NCI-H526 treated with DMSO at 0.1 percent for 48 hours (cell line): ENCODE measurements at places on chromosomes 5 and 9.
A peak's percentile ranks its signal among the peaks of the same experiment; 100 is the strongest.

GRCh38 chr9:129113645-129114304 is 2.6 kb downstream of the PTPA start:
- no peak for DNase-seq

DNA sequence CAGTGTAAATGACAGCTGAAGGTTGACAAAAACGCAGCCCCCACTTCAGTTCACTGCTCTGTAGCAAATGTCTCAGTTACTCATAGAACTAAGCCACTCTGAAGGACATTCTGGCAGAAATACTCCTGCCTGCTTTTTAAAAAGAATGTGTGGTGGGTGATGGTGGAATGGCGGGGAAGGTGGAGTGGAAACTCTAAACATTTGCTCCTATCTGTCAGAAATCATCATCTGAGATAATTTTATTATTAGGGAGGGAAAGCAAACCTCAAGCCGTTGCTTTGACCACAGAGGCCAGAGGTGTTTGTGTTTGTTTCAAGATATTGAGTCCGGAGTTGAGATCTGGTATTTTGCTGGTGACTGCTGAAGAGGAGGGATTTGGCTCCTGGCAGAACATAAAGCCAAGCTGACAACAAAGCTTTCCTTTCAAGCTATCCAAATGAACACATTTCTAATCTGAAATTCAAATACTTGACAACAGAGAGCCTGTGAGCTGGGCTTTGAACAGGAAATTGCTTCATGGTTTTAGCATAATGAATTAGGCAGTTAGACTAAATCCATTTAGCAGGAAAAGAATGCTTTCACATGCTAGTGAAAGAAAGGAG is 362.7 kb downstream of the CSNK1G3 start:
- DNase-seq, result peak; percentile 89

DNA sequence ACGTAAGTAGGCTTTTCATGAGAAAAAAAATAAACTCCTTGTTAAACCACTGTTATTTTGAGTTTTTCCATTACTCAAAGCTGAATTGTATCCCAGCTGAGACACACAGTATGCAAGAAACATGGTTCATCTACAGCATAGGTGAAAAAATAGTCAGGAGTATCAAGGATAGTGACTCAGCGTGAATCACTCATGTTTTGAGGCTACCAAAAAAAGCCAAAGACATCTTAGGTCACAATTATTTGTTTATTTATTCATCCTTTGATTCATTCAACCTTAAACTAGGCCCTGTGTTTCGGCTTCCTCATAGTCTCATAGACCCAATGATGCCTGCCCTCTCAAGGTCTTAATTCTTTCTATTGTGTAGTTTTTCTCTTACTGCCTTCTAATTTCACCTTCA is 32.9 kb upstream of the STX17 start:
- DNase-seq, result no peak

DNA sequence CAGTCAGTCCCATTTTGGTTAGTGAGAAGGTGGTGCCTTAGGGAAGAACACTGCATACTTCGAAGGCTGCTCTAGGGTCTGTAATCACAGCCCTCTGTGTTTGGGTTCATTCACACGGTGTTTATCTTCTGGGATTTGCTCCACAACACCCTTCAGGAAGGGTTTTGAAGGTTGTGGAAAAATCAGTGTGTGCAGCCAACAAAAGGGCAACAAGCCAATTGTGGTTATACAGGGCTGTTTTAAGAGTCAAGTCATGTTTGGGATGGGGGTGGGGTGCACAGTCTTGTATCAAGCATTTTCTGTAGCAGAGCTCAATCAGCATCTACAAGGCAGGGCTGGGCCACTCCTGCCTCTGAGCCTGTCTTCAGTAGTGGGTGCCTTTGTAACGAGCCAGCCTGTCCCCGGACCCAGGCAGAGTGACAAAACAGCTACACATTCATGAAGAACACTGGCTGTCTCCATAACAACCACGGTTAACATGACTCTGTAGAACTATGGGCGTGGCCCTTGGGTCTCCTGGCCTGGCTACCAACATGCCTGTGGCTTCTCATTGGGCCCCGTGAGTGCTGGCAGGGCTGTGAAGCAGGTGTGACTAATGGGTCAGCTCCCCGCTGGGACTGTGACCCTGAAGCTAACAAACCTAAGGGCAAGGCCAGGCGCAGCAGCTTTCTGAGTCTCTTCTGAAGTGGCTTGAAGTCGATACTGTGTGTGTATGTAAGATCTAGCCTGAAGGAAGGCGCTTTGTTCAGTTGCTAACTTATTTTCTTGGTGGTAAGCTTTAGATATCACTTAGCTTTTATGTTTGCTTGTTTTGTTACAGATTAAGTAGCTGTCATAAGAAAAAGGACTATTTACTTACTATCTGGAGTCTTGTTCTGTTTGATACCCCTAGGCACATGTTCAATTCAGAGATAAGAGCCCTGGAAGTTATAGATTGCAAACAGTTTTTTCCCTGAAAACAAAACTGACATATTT is 27.9 kb upstream of the GOLM1 start:
- DNase-seq, result peak; percentile 63

DNA sequence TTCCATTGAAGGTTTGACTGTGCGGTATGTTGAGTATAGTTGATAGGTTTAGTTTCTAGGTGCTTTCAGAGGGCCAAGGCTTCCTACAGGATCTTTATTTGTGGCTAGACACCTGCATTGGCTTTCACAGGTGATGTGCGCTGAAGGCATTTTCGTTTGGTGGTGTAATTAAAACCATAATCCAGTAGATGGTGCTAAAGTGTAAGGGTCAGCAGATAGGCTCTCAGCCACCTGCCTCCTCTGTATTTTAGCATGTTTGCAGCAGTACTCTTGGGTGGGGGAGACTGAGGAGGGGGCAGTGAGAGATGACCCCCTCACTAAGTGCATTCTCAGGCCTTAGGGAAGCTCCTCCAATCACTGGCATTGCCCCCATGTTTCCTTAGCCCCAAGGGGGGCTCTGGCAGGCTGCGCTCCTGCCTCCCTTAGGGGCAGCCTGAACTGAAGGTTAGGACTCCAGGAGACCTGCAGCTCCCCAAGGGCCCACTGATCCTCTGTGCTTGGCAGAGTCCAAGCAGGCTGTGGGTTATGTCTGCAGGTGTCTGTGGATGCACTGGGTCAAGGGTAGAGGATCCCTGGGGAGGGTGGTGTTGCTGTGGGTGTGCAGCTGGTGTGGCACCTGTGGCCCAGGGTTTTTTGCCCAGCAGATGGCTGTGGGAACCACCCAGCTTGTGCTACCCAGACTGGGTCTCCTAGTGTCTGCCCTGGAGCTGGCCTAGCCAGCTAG is 23.4 kb downstream of the CDK20 start:
- DNase-seq, result no peak

GRCh38 chr5:139687656-139688055 is 39.5 kb downstream of the CXXC5 start:
- DNase-seq, result no peak

- no peak for DNase-seq
Measured at GRCh38 chr5:77947041-77947428, 170.9 kb upstream of the TBCA start.

DNA sequence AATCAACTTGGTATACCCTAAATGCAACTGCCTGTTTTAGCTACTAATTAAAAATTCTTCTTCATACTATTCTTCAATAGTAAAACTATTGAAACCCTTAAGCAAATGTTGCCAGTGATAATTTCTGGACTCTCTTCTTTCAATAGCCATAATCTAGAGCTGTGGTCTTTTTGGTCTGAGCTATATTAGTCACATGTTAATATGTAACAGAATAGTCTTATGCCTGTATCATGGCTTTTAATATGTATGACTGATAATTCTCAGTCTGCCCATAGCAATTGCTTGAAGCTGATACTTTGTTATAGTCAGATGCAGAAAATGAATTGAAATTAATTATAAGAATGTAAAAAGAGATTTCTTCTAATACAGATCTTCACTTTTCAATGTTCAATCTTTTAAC is 1871.9 kb upstream of the CDH6 start:
- DNase-seq, result no peak

DNA sequence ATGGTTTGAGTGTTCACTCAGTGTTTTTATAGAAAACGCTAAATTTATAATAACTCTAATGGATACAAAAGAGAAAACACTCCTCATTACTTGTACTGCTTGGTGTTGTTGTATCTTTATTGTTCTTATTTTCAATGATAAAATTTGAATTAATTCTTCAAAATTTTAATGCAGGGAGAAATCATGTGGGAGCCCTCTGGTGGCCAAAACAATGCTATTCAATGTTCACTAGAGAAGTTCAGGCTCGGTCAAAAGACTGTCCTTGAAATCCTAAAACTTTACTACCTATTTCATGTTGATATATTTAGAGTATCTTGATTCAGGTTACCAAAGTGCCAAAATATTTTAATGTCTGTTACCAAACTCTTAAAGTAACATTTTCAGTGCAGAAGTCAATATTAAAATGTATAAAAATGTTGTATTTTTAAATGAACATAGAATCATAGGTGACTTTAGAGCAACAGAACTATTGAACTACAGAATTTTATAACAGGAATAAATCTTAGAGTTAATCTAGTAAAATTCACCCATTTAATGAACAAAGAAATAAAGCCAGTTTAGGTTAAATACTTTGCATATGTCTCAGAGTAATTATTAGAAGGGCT is 1259.8 kb downstream of the PTPRD start:
- DNase-seq, result no peak

DNA sequence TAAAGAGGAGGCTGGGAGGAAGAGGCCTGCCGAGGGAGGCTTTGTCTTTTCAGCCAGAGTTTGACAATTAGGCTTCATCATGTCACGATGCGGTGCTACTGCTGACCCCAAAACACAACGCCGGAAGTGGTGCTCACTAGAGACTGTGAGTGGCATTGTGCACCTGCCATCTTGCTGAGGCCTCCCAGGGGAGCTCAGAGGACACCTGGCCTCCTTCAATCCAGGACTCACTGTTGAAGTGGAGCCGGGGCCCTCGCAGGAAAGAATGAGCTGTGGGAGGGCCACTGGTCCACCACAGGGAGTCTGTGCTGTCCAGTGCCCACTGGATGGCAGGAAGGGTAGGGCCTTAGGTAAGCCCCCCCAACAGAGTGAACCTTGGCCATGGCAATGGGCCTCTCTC is 12.7 kb upstream of the SLC25A48 start:
- DNase-seq, result no peak

- no peak for DNase-seq
Measured at GRCh38 chr9:16357828-16358227, 512.6 kb downstream of the BNC2 start.

DNA sequence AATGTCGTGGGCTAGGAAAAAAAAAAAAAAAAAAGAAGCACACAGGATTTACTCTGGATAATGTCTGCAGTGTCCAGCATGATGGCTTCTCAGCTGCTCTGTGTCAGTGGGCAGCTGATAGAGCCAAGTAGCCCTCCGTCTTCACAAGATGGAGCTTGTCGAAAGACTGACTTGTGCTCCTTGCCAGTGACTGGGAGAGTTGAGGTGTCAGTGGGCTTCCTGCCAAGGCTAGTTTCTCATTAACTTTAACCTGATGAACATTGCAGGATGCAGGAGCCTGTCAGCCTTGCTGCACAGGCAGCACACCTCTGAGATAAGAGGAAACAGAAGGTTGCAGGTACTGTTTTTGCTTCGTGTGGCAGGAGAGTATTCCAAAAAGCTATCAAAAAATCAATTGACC is 171.4 kb upstream of the SGCD start:
- no peak for DNase-seq

DNA sequence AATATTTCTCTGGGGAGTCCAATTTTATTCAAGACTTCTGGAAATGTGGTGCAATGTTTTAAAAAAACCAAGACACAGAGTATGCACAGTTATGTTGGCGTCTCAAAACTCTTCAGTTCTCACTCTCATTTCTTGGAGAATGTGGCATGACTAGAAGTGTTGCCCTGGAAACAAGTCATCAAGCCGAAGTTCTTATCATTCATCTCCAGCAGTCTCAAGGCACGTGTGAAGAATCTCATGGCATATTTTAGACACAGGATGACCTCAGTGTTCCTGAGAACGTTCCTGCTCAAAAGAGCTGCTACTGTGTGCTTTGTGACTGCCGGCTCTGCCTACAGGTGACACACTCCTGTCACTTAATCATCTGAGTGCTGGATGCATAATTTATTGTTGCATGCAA is 147.4 kb upstream of the IRX4 start:
- no peak for DNase-seq

GRCh38 chr9:72217306-72217842 is 68.1 kb downstream of the GDA start:
- no peak for DNase-seq

DNA sequence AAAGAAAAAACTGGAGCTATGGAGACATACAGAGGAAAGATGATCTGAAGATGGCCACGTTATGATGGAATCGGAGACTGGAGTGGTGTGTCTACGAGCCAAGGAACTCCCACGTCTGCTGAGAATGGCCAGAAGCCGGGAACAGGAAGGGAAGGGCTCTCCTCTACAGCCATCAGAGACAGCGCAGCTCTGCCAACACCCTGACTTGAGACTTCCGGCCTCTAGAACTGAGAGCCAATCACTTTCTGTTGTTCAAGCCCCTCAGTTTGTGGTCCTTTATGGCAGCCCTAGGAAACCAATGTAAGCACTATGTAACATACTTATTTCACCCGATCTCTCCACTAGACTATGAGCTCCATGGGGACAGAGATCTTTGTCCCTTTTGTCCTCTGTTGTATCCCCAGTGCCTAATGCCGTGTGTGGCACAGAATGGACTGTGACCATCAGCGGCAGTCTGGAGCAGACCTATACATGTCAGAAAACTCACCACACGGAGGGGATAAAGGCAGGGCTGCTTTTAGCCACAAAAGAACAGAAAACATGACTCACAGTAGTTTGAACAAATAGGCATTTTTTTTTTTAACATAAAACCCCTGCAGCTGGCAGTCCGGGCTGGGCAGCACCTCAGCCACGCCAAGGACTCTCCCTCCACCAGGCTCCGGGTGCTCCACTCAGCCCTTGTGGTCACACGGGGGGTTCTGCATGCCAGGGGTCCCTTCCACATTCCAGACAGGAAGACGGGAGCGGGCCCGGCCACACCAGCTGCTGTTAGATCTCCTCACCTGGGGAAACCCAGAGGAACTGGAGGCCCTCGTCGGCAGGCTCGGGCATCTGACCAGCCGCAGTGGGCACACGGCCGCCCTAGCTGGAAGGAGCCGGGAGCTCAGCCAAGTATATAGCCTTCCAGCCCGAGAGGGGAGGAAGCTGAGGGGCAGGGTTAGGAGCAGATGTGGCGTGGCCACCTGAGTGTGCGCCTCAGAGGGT is 16.1 kb upstream of the MXD3 start:
- DNase-seq, result no peak

GRCh38 chr9:115808695-115809094 is 344.9 kb upstream of the PAPPA start:
- no peak for DNase-seq

DNA sequence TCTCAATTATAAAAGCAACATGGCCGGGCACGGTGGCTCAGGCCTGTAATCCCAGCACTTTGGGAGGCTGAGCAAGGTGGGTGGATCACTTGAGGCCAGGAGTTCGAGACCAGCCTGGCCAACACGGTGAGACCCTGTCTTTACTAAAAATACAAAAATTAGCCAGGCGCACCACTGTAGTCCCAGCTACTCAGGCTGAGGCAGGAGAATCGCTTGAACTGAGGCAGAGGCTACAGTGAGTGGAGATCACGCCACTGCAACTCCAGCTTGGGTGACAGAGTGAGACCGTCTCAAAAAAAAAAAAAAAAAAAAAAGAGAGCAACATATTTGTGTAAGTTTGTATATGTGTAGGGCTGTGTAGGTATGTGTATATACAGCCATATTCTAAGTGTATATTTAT is 7.5 kb downstream of the RPS6 start:
- DNase-seq, result no peak

GRCh38 chr9:121059998-121060636 is 10.0 kb upstream of the C5 start:
- peak; percentile 11 for DNase-seq
